Right lobe of liver (tissue), 6 donors: ENCODE measurements at places on chromosomes 16 and 17.

DNA sequence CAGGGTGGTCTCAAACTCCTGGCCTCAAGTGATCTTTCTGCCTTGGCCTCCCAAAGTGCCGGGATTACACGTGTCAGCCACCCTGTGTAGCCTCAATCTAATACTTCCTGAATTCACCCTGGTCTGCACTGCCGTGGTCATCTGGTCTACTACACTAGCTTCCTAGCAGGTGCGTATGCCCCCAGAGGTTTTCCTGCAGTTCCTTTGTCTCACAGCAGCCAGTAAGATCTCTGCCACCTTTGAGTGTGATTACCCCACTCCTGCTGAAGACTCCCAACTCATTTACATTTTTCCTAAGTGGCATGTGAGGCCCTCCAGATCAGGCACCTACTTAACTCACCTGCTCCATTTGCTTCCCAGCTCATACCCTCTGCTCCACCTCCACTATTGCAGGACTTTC, 5.1 kb upstream of the DDX19A start:
- no peak for DNase-seq

GRCh38 chr17:82948081-82948511, 108.3 kb upstream of the ZNF750 start:
- peak; percentile 31 for DNase-seq

DNA sequence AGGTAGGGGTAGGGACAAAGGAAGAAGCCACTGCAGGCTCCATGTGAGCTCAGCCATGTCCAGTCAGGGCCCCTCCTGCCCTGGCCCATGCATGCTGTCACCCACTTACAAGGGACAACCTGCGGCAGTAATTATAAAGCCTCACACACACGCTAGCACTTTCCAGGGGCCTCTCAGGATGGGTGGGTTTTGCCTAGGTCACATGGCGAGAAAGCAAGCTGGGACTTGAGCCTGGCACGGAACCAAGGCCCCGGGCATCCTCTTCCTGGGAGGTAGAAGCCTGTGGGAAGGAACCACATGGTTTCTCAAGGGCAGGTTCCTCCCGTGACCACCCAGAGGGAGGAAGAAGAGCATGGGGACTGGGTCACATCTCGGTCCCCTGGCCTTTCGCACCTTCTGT, 7.0 kb downstream of the ZNF319 start:
- peak; percentile 48 for DNase-seq

GRCh38 chr16:9012848-9013507, 49.3 kb upstream of the USP7 start:
- DNase-seq: no peak

DNA sequence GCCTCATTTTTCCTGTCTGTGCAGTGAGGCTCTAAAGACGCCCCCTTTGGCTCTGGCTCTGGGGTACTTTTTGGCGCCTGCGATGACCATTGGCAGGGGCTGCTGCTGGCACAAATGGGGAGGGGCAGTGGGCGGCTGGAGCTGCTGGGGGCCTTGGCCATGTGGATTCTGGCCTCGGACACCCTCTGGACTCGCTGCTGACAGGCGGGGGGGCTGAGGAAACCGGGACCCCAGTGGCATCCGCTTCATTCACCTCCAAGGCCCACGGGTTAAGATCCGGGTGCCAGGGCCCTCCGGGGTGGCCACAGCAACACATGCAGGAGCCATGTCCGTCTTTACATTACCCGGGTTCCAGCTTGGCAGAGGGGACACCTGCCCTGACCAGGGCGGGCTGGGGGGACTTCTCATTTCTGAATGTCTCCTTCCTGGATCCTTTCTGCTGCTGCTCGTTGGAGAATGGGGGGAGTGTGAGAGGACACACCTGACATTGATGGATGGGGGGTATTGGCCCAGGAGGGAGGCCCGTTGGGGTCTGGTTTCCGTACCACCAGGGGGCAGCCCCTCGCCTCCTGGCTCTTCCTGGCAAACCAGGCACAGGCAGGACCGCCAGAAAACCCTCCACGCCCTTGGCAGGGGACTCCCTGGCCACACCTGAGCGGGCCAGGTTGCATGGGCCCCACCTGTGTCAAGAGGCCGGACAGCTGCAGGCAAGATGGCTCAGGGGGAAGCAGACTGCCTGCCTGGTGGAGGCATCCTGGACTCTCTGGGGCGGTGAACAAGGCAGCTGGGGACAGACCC, 21.8 kb downstream of the GSE1 start:
- DNase-seq: no peak

- no peak for DNase-seq
Observed at GRCh38 chr17:39223907-39224777, 1.6 kb downstream of the STAC2 start.

DNA sequence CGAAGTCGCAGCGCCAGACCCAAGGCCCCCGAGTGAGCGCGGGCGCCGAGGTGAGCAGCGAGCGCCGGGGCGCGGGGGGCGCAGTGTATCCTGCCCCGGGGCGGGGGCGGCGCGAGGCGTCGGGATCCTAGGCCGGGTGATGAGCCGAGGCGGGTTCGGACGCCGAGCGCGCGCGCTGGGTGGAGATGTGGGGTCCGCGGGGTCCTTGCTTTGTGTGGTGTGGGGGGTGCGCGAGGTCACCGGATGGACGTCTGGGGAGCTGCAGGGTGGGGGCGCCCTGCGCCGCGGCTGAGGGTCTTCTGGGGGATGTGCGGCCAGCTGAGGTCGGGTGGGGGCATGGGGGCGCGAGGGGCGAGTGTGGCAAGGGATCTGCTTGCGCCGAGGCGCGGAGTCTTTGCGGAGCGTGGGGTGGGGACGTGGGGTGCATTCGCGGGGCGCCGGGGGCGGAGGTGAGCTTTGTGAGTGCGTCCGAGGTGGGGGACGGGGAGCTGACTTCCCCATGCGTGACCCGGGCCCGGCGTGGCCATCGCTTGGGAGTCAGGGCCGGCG, 560 bp downstream of the RAI1 start:
- peak; percentile 65 for DNase-seq

DNA sequence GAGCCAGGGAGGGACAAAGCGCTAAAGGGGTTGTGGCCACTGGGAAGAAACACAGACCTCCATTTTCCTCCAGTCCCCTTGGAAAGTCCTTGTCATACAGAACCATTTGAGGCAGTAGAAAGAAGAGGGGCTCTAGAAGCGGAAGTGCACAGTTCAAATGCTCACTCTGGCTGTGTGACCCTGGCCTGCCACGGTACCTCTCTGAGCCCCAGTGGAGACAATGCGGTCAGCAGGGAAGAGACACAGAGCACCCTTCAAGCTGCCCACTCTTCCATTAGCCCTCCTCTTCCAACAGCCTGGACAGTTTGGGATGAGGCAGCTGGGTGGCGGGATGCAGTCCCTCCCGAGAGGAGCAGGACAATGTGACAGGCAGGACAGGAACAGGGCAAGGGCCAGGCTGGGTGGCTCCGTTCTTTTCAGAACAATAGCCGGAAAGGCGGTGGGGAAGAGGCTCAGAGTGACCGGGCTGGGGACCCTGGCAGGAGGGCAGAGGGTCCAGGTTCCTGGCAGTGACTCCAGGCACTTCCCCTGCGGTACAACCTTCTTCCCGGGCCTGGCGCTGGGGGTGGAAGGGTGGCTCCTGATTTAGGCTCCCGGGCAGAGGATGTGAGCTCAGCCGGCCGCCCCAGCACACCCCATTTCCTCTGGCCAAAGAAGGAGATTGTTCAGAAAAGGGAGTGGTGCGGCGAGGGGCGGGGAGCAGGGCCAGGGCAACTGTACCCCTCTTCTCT, 5.6 kb downstream of the CASKIN2 start:
- DNase-seq: peak; percentile 56

GRCh38 chr17:56610321-56610720, 16.8 kb downstream of the NOG start:
- DNase-seq: no peak

GRCh38 chr16:50066482-50067289, 916 bp downstream of the HEATR3 start:
- DNase-seq: no peak

GRCh38 chr17:28937044-28937729, 14.1 kb downstream of the PHF12 start:
- no peak for DNase-seq

- no peak for DNase-seq
Observed at GRCh38 chr16:3592559-3592958, 15.4 kb upstream of the NLRC3 start.

GRCh38 chr17:48181653-48182052, 74.1 kb downstream of the SNX11 start:
- DNase-seq: no peak

DNA sequence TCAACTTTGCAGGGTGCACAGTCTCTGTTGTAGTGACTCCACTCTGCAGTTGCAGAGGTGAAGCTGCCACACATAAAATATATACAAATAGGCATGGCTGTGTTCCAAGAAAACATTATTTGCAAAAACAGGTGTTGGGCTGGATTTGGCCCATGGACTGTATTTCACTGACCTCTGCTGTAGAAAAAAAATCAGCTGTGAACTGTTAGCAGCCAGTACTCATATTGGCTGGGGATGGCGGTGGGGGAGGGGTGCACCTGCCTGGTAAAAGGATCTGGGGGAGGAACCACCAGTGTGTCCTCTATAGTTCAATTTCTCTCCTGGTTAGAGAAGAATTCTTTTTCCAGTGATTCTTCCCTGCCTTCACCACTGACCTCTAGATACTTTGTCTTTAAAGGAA, 50.0 kb downstream of the SHISA9 start:
- no peak for DNase-seq

DNA sequence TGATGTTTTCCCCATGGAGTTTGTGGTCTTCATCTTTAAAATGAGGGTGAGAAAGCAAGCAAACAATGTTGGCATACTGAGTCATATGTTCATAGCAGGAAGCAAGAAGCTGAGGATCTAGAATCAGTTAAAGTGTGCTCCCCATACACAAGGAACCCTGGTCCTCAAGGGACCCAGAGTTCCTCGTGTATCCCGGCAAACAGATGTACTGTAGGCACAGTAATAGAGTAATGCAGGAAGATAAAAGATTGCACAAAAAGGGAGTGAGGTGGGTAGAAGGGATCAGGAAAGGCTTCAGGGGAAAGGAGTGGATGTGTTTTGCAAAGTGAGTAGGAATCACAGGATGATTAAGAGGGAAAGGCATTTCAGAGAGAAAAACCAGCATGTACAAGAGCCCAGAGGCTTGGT, 412.3 kb upstream of the CDH11 start:
- DNase-seq: no peak

DNA sequence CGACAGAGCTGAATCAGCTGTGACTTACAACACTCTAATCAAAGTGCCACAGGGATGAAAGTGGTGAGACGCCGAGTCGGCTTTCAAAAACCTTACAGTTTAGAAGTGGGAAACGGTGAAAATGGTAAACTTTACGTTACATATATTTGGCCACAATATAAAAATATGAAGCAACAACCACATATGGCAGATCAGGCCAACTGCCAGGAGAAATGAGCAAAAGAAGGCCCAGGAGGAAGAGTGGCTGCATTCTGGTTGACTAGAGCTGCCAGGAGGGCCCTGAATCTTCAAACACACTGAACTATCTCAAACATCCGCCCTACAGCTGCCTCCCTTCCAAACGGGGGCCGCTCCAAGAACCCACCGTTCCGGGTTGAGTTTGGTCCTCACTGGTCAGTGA, 56.3 kb downstream of the MRM3 start:
- no peak for DNase-seq

DNA sequence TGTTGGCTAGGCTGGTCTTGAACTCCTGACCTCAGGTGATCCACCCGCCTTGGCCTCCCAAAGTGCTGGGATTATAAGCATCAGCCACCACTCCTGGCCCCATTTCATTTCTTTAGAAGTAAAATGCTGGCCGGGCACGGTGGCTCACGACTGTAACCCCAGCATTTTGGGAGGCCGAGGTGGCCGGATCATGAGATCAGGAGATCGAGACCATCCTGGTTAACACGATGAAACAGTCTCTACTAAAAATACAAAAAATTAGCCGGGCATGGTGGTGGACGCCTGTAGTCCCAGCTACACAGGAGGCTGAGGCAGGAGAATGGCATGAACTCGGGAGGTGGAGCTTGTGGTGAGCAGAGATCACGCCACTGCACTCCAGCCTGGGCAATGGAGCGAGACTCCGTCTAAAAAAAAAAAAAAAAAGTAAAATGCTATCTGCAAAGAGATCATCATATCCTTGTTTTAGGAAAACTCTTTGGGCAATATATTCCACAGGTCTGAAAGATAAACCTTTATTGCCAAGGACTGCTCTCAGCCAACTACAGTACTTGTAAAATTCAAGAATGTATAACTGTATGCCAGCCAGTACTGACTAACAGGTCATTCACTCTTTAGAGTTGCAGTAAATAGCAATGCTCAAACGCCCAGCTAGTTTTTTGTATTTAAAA, 3.8 kb downstream of the GJC1 start:
- no peak for DNase-seq

- DNase-seq: no peak
Observed at GRCh38 chr16:75575958-75576357, 9.8 kb downstream of the GABARAPL2 start.

DNA sequence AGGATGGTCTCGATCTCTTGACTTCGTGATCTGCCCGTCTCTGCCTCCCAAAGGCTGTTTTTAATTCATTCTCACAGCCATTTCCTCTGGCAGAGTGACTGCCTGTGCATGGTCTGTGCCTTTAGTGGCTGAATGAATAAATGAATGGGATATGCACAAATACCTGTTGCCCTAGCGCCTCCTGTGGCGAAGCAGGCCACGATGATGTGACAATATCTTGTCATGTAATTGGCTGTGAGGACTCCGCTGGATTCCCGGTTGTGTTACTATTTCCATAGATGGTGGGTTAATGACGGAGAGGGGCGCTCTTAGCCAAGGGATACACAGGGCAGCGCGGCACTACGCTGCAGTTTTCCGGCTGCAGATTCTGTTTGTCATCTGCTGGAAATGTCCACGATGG, 26.8 kb upstream of the ENDOV start:
- DNase-seq: no peak

DNA sequence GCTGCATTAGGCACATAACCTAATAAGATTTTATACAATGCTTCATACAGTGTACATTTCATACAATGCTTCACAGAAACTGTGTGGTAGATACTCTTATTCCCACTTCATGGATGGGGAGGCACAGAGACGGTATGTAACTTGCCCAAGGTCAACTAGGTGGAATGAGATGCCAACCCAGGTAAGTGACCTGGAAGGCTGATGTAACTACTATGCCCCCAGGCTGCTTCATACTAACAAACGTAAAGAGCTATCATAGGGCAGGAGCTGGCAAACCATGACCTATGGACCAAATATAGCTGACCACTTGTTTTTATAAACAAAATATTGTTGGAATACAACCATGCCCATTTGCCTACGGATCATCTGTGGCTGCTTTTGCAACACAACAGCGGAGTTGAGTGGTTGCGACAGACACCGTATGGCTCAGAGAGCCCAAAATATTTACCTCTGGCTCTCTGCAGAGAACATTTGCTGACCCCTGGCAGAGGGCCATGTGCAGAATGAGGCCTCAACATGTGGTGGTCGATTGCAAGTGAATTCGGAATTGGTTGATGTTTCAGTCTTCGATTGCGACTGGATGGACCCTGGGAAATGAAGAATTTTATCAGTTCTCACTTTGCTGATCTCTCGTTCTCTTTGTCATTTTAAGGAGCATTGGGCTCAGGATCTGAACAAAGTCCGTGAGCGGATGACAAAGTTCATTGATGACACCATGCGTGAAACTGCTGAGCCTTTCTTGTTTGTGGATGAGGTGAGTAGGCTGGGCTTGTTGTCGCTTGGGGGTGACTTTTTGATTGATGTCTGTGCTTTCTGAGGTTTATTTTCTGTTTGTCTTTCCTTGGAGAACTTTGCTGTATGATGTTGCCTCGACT, 109.7 kb downstream of the PLCG2 start:
- peak; percentile 86 for DNase-seq

- DNase-seq: peak; percentile 79
Observed at GRCh38 chr16:82229800-82230619, 60.0 kb upstream of the MPHOSPH6 start.
